Urinary bladder (tissue), 4 donors: ENCODE measurements at places on chromosomes 1 and 21. TPM values are rescaled to one million over a fixed set of nuclear protein-coding genes. Genes with fewer than 3 reads are reported as not detected.
A peak's percentile ranks its signal among the peaks of the same experiment; 100 is the strongest.

INSRR gene
- 0.11 TPM for total RNA-seq

DNA sequence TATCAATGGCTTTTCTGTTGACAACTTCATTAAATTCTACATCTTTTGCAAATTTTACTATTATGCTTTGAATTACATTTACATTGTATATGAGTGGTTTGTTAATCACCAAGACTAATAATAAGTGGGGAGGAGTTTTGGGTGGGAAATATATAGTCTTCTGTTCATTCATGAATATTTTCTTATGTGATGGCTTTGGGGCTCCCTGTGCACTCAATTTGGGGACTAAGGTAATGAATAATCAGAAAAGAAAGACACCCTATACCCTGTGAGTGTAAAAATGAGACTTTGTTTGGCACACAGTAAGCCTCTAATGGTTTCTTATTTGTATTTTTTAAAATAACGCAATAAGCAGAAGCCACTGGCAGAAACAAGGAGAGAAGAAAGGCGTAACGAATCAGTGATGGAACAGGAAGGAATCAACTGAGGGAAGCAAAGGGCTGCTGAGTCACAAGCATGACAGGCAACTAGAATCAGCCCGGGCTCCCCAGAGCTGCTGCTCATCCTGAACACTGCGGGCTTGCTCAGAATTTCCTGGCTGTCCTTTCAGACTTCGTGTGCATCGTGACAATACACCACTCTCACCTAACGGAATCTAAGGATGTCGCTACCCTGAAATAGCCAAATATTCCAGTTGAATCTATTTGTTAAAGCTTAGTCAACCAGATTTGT is 20.8 kb upstream of the RGS2 start:
- no peak for DNase-seq

DNA sequence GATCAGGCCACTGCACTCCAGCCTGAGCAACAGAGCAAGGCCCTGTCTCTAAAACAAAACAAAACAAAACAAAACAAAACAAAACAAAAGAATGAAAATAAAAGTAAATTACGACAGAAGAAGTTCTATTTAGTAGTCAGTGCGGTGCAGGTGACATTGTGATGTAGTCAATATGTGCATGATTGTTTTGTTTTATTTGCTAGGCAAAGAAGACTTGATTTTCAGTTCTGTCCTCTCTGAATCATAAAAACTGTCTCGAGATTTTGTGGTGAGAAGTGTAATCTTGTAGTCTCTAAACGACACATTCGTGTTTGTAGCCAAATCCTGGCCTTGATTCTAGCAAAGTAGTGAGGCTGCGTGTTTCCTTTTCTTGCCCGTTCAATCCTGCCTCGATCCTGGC is 23.5 kb downstream of the PEX14 start:
- no peak for DNase-seq

RGS18 gene
- 5.5 TPM for total RNA-seq

- peak; percentile 69 for DNase-seq
These were observed 20.7 kb downstream of the MIS18A start for GRCh38 chr21:32257962-32258785.

LDLRAD1 gene
- not detected for total RNA-seq

- no peak for DNase-seq
These were observed 10.0 kb upstream of the CDA start for GRCh38 chr1:20578721-20579395.

DNA sequence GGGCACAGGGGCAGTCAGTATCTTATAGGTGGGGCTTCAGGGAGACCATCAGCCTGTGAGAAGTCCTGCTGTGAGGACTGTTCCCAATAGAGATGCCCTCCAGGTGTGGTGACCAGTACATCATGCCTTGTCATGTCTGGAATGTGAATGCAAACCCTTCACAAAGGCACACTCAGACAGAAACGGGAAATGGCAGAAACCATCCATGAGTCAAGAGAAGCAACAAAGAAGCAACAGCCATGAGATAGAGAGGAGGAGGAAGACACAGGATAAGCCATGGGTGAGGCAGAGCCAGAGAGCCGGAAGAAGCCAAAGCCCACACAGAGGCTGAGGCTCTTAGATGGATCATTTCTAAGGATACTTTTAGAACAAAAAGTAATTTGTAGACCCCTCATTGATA is 20.1 kb upstream of the ZP4 start:
- DNase-seq, result no peak

DNA sequence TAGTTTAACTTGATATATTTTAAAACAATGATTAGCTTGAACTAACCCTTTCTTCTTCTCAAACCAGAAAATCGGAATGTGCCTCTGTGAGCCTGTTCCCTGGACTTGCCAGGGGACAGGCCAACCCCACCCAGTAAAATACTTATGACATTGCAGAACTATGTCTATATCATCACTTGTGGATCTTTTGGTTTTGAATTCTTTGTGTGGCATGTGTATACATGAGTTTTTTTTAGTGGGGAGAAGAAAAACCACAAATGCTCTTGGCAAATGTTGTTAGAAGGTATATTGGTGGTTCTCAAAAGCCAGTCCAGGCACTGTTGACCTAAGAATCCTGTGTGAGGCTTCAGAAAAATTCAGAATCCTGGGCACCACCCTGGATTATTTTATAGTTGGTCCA is 347.4 kb downstream of the SIPA1L2 start:
- DNase-seq, result no peak

OR10J1 gene
- not detected for total RNA-seq

DNA sequence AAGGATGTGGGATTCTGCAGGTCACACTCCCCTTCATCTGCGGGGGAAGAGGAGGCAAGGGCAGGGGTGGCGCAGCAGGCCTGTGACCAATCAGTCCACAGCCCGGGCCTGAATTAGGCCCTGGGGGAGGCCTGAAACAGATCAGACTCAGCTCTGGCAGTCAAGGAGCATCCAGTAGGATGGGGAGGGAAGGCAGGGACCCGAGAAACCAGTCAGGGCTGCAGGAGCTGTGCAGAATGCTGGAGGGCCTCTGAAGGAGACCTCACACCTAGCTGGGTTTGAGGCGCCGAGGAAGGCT is 12.7 kb downstream of the TNNT2 start:
- DNase-seq, result no peak

SIM2 gene
- 0.63 TPM for total RNA-seq

- DNase-seq, result peak; percentile 50
These were observed 28.3 kb downstream of the GADD45A start for GRCh38 chr1:67713057-67713846.

TEX38 gene
- not detected for total RNA-seq

CELA3A gene
- not detected for total RNA-seq

GRCh38 chr21:26091480-26092018 is 79.0 kb downstream of the APP start:
- DNase-seq, result no peak

DNA sequence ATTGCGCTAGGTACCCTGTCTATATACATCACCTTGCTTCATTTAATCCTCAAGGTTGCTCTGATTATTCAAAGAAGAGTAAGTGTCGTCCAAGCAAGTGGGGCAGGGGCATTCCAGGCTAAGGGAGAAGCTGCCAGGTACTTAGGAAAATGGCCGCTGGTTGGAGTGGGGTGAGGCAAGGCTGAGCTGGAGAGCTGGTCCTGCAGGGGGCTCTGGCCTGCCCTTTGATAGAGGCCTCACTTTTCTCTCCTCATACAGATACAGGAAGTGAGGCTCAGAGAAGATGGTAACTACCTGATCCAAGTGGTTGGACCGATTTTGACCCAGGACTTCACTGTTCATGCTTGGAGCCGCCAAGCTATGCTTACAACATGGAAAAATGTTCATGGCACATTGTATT is 86.9 kb upstream of the ZBTB40 start:
- DNase-seq, result no peak

CHRM3 gene
- total RNA-seq, result 58.5 TPM

DNA sequence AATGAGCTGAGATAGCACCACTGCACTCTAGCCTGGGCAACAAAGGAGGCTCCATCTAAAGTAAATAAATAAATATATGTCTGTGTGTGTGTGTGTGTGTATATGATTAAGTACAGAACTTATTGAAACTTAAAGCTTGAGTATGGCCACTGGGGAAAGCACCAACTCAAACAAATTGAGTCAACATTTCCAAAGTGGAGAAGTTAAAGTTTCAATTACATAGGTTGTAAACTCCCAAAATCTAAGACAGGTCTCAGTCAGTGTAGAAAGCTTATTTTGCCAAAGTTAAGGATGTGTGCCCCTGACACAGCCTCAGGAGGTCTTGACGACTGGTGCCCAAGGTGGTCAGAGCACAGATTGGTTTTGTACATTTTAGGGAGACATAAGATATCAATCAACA is 458.9 kb upstream of the RGS18 start:
- DNase-seq, result no peak

TNNI3K gene
- total RNA-seq, result 5.1 TPM

- no peak for DNase-seq
These were observed 251.3 kb downstream of the KCNH1 start for GRCh38 chr1:210882414-210883221.

- DNase-seq, result no peak
These were observed 23.5 kb downstream of the CXADR start for GRCh38 chr21:17536381-17536780.

AGO4 gene
- total RNA-seq, result 31.7 TPM

DNA sequence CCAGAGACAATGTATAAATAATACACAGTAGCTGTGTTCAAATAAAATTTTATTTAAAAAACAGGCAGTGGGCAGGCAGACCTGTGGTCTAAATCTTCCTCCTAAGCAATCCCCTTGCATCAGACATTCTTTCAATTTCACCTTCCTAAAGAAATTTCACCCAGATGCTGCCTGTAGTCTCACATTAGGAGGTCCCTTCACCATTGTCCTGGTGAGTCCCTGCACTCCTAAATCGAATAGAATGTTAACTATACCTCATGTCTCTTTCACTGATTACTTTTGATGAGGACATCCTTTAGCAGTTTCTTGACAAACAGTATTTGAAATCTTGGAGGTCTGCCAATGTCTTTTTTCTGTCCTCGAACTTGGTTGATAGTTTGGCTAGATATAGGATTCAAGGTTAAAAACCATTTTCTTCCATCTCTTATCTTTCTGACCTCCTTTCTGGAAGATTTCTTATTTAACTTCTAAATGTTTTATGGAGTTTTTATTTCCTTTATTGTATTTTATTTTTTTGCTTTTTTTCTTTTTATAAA is 77.5 kb downstream of the LPGAT1 start:
- no peak for DNase-seq

DNA sequence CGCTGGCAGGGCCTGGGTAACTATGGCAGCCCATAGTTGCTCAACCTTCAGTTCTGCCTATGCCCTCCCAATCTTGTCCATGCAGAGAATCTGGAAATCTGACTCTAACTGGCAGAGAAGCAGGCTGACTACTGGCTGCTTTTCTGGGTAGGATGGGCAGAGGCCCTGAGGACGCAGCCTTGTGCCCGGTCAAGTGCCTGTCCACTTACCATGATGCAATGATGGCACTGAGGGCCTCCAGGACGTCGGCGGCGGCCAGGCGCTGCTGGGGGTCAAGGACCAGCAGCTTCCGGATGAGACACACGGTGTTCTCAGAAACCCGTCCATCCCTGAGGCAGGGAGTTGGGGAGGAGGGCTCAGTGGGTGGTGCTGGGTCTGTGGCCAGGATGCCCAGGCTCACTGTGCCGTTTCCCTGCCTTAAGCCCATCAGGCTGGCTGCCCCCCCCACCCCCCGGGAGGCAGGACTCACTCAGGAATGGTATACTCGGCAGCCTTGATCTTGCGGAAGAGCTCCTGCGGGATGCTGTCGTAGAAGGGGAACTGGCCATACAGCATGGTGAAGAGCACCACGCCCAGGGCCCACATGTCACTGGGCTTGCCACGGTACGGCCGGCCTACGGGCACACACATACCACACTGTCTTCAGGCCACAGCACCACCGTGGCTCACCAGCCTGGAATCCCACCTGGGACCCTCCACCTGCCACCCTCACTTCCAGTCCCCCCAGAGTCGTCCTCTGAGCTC is 20.4 kb upstream of the EVA1B start:
- no peak for DNase-seq

TMEM52 gene
- total RNA-seq, result not detected

DNA sequence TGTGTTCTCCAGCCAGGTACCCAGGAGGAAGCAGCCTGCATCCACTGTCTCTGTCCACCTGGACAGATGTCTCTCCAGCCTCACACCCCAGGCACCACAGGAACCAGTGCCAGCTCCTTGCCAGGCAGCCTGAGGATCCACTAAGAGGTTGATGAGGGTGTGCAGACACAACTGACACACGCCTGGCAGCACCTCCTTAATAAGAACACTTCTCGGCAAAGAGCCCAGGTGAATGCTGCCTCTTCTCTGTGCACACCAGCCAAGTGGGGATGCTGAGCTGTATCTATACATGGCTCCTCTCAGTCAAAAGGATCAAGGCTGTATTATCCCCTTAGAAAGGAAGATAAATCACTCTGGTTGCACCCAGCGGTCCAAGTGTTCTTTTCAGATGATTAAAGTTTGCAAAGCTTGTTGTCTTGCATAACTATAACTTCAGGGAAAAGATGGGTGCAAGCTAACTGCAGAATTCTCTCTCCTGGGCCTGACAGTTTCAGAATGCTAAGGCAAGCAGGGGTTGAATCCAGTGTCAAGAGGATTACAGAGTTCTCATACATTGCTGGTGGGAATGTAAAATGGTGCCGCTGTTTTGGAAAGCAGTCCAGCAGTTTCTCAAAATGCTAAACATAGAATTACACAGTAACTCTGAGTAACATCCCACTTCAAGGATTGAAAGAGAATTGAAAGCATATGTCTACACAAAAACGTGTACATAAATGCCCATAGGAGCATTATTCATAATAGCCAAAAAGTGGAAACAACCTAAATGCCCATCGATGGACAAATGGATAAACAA is 3.7 kb upstream of the CAPN8 start:
- no peak for DNase-seq

GRCh38 chr1:36824390-36824861 is 209.9 kb downstream of the GRIK3 start:
- no peak for DNase-seq

DNA sequence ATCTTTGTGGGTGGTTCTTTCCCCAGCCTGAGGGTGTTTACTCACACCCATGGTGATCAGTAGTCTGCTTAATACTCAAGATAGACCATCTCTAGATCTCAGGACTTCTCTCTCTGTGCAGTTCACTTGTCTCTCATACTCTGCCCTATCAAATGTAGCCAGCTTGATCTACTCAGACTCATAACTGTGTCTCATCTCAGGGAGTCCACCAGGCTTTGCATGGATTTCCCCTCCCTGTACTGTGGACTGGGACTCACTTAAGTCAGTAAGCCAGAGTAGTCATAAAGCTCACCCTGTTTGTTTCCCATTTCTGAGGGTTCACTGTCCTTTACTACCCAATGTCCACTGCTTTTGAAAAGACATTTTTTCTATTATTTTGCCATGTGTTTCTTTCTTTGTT is 41.8 kb downstream of the LYPLAL1 start:
- DNase-seq, result no peak

- no peak for DNase-seq
These were observed 26.4 kb downstream of the RRAGC start for GRCh38 chr1:38833146-38833545.

TRIM67 gene
- total RNA-seq, result 0.42 TPM

U2AF1 gene
- total RNA-seq, result 46.9 TPM

- no peak for DNase-seq
These were observed 220.0 kb downstream of the PAPPA2 start for GRCh38 chr1:176682830-176683535.

- DNase-seq, result no peak
These were observed 64.5 kb upstream of the CHRM3 start for GRCh38 chr1:239321877-239322276.

GJC2 gene
- 4.0 TPM for total RNA-seq

GRCh38 chr1:214050513-214051401 is 63.0 kb downstream of the PROX1 start:
- DNase-seq, result no peak

GRCh38 chr1:197485790-197486189 is 217.7 kb downstream of the CRB1 start:
- no peak for DNase-seq

TSACC gene
- not detected for total RNA-seq

- no peak for DNase-seq
These were observed 430 bp downstream of the RBM15 start for GRCh38 chr1:110339407-110340206.
